AG10803 (cell line): ENCODE measurements at places on chromosomes 4 and X.

DNA sequence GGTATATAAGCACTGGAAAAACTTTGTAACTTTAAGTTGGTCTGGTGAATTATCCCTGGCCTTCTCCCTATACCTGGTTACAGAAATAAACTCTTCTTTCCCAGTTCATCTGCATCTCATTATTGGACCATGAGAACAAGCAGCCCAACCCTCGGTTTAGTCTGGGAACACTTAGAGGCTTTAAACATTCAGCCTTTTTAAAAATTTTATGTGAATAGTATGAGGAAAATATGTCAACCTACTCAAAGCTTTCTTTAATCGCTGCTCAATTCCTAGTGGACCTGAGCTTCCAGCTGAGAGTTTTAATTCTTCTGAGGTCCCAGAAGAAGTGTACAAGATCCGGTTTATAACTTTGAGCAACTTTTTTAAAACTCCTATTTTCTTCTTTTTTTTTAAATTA lies 358.6 kb upstream of the NOCT start:
- DNase-seq = no peak

DNA sequence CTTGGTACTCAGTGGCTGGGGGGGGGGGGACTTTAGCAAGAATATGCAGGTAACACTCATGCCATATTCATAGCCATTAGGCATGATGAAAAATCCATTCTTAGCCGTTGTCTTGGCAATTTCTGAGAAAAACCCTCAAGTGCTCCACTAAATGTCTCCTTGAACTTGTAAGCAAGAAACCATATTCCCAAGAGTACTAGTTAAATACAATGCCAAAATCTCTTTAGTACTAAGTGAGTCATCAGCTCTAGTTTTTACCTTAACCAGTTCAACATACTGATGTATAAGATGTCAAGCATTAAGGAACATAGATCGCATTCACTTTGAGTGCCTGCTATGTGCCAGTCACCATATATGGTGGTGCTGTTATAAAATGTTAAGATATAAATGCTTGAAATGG lies 27.5 kb downstream of the UBE2D3 start:
- DNase-seq = peak; percentile 39

GRCh38 chr4:3462790-3463415 lies at the start of gene DOK7:
DOK7 (plus strand) TSS chr4:3463306; CDS start chr4:3463376, 70 bp downstream.
- DNase-seq = no peak

DNA sequence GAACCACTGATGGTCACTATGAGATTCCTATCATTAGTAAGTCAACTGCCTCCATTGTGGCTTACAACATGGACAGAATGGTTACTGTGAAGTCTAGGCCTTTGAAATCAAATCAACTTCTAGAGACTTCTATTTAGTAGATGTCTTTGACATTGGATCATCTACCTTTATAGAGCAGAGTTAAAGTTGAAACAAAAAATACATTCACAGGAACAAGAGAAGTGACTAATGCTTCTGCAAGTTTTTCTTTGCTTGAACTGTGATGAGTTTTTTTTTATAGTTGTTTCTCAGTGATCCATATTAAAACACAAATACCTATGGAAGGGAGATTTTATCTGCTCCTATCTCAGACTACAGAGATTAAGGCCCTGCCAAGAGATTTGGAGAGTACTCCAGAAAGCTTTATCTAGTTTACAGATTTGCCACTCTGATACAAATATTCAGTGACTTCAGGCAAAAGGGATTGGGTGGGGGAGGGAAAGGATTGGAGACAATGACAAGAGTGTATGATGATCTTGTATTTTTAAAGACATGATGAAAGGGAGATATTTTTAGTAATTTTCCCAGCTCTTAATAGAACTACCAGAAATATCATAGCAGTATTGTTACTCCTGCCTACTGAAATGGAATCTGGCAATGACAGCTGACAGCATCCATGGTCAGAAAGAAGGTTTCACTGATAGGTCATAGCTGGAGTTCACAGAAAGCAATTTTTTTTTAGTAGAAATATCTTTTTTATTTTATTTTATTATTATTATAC lies 16.0 kb upstream of the EPGN start:
- DNase-seq = no peak

DNA sequence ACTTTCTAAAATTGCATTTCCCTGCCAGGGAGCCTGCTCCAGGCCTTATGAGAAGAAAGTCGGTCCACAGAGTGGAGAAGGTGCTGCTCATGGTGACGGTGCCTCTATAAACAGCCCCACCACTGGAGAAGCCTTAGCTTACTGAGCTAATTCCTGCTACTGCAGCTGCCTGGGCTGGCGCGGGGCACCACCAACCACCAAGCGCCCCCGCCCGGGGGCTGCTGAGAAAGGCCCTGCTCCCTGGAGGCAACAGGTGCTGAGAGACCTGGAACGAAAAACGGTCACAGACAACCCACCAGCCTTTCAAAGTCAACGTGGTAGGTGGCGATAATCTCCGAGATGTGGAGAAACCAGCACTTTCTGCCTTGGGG lies 2.9 kb downstream of the HCFC1 start:
- DNase-seq = no peak

DNA sequence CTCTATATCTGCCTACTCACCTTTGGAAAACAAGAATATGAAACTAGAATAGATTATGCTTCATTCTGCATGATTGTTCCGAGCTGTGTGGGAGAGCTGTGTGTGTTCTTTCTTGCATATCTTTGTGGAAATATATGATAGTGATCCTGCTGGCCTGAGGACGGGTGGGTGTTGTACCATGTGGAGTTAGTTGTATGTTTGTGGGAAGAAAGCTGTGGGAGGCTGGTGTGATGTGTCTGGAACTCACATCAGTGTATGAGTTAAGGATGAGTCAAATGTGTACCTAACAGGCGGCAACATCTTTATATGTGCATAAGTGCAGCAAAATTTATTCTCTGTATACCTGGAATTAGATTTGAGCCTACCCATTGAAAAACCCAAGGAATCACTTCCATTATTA lies 208.1 kb upstream of the ADGRL3 start:
- DNase-seq = no peak

DNA sequence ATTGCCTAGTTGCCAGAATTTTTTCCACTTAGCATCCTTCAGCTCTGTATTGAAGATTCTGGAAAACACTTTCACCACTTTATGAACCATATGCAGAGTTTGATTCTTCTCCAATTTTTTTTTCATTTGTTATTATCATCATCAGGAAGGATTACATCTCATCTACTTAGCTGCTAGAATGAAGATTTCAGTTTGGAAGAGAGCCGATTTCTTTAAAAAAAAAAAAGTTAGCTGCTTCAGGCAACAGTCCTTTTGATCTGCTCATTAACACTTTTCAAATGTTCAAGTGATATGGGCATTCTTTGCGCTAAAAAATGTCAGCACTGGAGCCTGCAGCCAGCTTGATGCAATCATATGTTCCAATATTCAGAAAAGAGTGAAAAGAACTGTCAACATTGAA lies 76.2 kb downstream of the ANTXR2 start:
- DNase-seq = no peak

- DNase-seq = peak; percentile 64
Measured at GRCh38 chr4:26144526-26145155, 176.2 kb upstream of the RBPJ start.

- peak; percentile 76 for DNase-seq
Measured at GRCh38 chrX:11423362-11423818, 130.2 kb downstream of the AMELX start.

DNA sequence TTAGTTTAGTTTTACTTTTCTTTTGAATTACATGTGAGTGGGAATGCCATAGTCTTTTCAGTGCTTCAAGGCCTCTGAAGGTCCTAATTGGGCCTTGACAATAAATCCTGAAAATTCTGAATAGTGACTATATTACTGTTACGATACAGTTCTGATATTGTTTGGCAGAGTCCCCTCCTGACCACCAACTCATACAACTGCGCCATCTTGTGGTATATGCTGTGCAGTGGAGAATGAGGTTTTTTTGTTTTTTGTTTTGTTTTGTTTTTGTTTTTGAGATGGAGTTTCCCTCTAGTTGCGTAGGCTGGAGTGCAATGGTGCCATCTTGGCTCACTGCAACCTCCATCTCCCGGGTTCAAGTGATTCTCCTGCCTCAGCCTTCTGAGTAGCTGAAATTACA lies 56.6 kb upstream of the CHRDL1 start:
- peak; percentile 3 for DNase-seq

DNA sequence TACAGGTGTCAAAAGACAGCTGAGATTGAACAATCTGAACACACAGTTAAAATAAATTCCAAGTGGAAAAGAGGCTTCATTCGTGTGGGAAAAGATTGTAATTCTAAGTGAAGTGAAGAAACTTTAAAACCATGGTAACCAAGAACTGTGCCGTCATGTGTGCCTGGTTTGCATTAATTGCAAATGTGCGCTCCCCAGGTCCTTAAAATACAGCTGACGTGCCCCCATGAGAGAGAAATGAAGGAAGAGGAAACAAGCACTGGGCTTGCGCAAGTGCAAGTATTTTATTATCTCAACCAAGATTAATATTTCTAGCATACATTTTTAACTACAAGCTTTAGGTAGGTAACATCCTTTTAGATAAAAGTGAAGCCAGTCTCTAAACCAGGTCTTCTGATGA lies 92.5 kb downstream of the PARM1 start:
- DNase-seq = no peak

DNA sequence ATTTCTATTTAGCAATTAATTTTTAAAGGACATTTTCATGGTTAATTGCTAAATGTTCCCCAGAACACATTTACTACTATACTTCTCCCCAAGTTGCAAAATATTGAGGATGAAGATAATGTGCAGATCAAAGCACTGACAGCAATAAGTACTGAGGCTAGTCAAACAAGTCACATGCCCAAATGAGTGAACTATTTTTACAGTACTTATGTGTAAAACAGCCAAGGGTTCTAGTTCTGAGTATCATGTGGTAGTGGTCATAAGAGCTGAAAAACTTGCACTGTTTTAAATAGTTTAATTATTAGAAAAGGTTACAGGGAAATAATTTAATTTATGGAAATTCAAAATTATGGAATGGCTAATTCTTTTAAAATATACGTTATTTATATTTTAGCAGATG lies 3.8 kb downstream of the GALNTL6 start:
- no peak for DNase-seq

DNA sequence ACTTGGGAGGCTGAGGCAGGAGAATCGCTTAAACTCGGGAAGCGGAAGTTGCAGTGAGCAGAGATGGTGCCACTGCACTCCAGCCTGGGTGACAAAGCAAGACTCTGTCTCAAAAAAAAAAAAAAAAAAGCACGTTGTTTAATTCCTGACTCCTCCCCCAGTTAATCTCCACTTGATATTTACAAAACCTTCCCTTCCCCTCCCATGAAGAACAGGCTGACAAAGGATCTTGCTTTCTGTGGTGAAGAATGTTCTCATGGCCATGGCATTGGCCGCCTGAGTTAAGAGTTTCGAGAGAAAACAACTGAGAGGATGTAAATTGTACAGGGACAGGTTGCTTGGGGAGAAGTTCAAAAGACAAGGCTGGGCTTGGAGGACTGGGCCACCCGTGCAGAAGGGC lies 168.2 kb upstream of the BCOR start:
- no peak for DNase-seq

DNA sequence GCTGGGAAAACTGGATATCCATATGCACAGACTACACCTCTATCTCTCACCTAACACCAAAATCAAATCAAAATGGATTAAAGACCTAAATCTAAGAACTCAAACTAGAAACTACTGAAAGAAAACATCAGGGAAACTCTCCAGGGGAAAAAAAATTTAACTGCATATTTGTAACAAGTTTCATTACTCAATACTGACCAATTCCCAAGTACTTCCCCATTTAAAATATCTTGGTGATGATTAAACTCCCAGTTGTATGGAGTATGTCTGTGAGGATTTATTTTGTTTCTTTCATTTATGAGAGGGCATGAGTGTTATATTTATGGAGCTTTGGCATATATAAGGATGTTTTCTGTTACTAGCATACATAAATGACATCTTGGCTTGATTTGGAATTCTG lies 112.3 kb upstream of the IL15 start:
- DNase-seq = peak; percentile 66

GRCh38 chr4:152325831-152326230 lies 210.1 kb downstream of the FBXW7 start:
- no peak for DNase-seq
